ENCODE measurements at places on chromosomes 1 and 21.

DNA sequence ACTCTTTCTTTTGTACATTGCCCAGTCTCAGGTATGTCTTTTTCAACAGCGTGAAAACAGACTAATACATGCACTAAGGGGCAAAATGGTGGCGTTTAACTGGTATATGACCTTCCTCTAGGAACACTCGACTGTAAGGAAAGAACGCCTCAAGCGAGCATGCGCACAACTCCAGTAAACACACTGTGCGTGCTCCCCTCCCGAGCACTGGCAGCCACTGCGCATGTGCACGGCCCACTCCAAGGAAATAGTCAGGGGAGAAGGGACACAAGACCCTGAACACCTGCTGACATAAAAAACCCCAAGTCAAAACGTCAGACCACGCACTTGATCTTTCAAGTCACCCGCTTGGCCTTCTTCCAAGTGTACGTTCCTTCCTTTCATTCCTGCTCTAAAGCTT, 173.5 kb downstream of the NPHP4 start:
- no peak for DNase-seq

DNA sequence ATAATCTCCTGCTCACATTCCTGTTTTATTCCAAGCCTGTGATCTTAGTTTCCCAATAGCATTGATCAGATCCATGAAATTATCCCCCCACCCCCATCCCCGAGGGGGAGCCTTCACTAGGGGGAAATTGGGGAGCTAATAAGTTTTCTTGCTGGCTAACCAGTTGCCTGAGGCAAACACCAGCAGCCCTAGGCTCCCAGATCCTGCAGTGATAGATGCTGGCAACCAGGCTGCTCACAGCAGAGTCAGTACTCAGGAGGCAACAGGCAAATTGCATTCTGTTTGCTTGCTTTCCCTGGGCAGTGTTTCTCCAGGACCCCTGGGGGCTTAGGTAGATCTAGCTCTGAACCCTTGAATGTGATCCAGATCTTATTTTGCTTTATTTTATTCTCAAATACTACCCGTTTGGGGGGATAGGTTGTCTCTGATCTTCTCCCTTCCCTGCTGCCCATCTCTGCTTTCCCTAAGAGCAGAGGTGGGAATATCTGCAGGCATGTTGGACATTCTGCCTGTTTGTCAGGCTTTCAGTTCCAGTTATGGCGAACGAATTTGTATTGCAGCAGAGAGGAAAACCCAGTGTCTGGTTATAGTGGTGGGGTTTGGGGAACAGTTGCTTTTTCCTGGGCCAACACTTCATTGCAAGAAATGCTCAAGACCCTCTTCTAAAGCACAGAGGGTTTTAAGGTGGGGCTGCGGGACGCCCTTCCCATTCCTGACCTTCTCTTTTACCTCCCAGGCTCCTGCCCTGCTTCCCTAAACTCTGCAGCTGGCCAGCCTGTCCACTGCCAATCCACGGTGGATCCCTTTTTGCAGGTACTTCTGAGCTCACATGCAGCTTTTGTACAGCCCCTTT, 289.8 kb upstream of the PLXNA2 start:
- DNase-seq, result no peak

GRCh38 chr1:224504297-224505041, 69.9 kb upstream of the WDR26 start:
- DNase-seq, result no peak

- no peak for DNase-seq
Measured at GRCh38 chr1:110425612-110426152, 18.2 kb upstream of the LAMTOR5 start.

GRCh38 chr1:113533061-113533460, 142.7 kb downstream of the MAGI3 start:
- DNase-seq, result no peak

- no peak for DNase-seq
Measured at GRCh38 chr1:25703041-25703440, 86.5 kb downstream of the MAN1C1 start.

DNA sequence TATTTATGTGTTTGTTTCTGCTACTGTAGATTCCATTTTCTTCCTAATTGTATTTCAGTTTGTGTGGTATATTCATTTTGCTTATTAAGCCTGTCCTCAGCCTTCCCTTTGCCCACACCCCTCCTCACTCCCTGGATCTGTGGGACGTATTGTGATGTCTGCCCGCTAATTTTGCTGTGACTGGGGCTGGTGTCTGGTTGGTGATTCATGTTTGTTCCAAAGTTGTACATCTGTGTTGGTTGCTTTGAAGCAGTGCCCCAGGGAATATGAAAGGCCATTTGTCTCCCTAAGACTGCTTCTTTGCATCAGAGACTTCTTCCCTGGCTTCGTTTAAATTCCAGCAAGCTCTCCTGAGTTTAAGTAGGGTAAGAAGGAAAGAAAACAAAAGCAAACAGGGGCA, 289.5 kb upstream of the SGIP1 start:
- DNase-seq, result no peak

GRCh38 chr1:1178794-1179331, 5.2 kb downstream of the TTLL10 start:
- no peak for DNase-seq
